Right ventricle myocardium superior (tissue), 1 donor: ENCODE measurements at places on chromosomes 1 and 21. TPM values are rescaled to one million over a fixed set of nuclear protein-coding genes. Genes with fewer than 3 reads are reported as not detected.

Gene EPHA10
- total RNA-seq, result 0.13 TPM

Gene MAP3K21
- 0.22 TPM for total RNA-seq

Gene MXRA8
- total RNA-seq, result 21.7 TPM

Gene LSS
- 57.9 TPM for total RNA-seq

DNA sequence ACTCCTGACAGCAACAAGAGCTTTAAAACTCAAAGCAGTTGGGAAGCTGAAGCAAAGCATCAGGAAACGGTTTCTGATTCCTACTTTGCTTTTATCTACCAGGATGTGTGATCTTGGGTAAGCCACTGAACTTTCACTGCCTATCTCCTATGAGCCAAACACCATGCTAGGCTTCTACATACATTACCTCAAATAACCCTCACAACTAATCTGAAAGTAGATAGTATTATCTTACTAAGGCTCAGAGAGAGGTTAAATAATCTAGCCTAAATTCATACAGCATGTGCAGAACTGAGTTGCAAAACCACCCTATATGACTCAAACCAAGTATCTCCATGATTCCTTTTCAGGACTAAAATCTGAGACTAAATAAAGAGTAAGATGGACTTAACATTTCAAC is 83.8 kb downstream of the EVI5 start:
- DNase-seq, result no peak

DNA sequence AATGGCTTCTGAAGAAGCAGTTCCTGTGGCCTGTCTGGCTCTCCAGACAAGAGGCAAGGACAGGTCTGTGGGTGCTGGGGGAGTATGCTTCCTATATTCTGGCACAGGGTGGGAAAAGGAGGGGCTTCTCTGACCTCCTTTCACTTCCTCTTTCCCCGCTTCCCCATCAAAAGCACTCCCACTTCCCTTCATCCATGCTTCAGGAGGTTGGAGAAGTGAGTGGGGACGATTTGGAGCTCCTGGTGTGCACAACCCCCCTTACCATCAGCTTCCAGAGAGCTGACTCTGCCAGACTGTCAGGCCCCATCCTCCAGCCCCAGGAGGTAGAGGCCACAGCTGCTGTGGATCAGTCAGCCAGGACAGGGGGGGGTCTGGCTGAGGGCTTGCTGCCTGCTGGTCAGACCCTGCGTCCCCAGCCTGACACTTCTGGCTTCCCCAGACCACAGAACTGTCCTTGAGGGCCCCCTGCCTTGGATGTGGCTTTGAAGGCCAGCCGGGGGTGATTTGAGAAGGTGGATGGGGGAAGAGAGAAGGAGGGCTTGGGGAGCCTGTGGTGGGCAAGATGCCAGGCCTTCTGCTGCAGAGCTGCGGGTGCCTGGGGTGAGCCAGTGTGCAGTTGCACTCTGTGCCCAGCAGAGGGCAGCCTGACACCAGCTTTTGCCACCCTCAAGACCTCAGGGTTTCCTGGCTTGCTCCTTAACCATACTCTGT is 21.5 kb upstream of the TMEM222 start:
- DNase-seq, result peak; percentile 91

DNA sequence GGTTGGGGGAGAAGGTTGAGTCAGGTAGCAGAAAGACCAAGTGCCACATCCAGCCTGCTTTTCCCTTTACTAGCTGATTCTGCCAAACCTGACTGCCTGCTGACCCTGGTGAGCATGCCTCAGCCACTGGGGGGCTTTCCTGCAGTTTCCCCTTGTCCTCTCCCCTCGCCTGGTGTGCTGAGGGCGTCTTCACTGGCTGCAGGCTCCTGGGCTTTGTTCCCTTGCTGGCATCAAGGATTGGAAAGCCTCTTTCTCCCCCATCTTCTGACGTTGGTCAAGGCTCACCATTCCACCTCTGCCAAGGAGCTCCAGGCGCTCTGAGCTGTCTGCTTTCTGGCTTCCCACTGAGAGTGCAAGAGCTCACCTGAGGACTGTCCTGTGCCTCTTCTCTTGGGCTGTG is 28.4 kb downstream of the MAN1C1 start:
- no peak for DNase-seq

DNA sequence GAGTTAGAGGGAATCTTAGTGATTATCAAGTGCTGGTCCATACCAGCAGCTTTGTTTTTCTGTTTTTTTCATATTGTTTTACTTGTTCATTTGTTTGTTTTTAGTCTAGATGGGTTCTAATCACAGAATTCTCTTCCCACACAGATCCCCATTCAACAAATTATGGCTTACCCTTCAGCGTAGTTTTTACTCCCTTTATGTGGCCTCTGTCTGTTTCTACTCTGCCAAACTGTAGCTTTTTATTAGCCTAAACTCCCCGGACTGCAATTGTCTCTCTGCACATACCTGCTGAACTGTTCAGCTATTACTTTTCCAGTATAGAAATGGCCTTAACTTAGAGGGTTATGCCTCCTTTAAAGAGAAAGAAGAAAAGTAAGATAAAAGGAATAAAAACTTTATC is 348.5 kb downstream of the TGFB2 start:
- no peak for DNase-seq

GRCh38 chr1:8629241-8630091 is 188.0 kb downstream of the RERE start:
- no peak for DNase-seq

- DNase-seq, result no peak
These were observed 2.6 kb downstream of the GUK1 start for GRCh38 chr1:228142701-228143136.

GRCh38 chr1:13792419-13792818 is 92.4 kb downstream of the PRDM2 start:
- no peak for DNase-seq

GRCh38 chr1:70043804-70044203 is 161.6 kb downstream of the LRRC40 start:
- DNase-seq, result no peak
